Keratinocyte (primary cell): ENCODE measurements at places on chromosomes 2 and 18. TPM values are rescaled to one million over a fixed set of nuclear protein-coding genes. Genes with fewer than 3 reads are reported as not detected.

- no peak for DNase-seq
- H3K36me3 ChIP-seq: no peaks in the 10 kb centered on the region
- H3K27ac ChIP-seq: no peak overlapping the region
- no peaks in the 10 kb centered on the region for H3K27me3 ChIP-seq
- H3K4me1 ChIP-seq: no peaks in the 10 kb centered on the region
Observed at GRCh38 chr2:14125624-14126293, 506.8 kb upstream of the LRATD1 start.

GRCh38 chr2:205115511-205115910 is 566.8 kb upstream of the NRP2 start:
- no peak overlapping the region for H3K4me3 ChIP-seq
- no peaks in the 10 kb centered on the region for H3K4me1 ChIP-seq
- no peaks in the 10 kb centered on the region for H3K27me3 ChIP-seq
- H3K36me3 ChIP-seq: no peaks in the 10 kb centered on the region
- DNase-seq: no peak

GEN1 gene
- 8.7 to 17.2 TPM (median 9.9 TPM) in 3 replicates for polyA plus RNA-seq

FAM237A gene
- polyA plus RNA-seq: not detected in 3 replicates
